ENCODE measurements at places on chromosomes 3 and 15.

DNA sequence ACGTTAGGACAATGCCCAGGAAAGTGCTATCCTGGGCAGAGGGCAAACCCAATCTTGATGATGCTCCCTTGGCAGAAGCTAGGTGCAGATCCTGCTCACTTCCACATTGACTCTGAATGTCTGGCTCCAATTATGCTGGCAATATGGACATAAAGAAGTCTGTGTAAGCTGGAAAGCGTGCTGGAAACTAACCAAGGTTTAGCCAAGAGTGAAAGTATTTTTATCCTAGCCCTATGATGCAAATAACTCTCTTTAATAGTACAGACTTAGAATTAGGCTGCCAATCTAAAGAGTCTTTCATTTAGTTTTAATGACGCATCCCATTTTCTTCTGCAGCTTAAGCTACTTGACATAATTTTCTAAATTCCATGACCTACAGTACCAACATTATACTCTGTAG, 571.8 kb downstream of the TUSC7 start:
- DNase-seq = no peak

- no peak for DNase-seq
Measured at GRCh38 chr15:77860071-77860691, 217.3 kb downstream of the TBC1D2B start.

GRCh38 chr3:158419820-158420653, 151.0 kb upstream of the MLF1 start:
- no peak for DNase-seq

- DNase-seq = no peak
Measured at GRCh38 chr3:190446573-190447279, 3.0 kb downstream of the TMEM207 start.

DNA sequence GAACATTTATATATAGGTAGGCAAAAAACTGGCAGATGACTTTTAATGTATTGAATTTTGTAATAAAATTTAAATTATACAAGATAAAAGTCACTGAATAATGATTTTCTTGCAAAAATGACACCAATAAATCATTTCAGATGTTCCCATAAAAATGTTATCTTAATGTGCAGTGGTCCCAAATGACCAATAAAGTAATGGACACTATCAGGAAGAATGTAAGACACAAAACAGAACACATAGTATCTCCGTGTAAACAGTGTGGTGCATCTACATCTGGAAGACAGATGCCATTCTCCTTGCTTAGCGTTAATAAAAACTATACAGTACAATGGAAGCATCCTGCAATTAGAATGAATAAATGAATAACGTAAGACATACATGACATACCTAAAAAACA, 41.5 kb downstream of the FGF7 start:
- DNase-seq = no peak

- DNase-seq = no peak
Measured at GRCh38 chr15:98799461-98800390, 151.4 kb downstream of the IGF1R start.
